EH (cell line): ENCODE measurements at places on chromosomes 7 and 10.

GRCh38 chr7:64869912-64870562 lies 33.0 kb upstream of the ZNF273 start:
- DNase-seq: no peak

GRCh38 chr7:27997188-27997707 lies 183.3 kb downstream of the JAZF1 start:
- no peak for DNase-seq

GRCh38 chr10:132111871-132112341 lies 46.2 kb downstream of the JAKMIP3 start:
- no peak for DNase-seq

GRCh38 chr7:101578552-101578951 lies 50.5 kb downstream of the MYL10 start:
- DNase-seq: peak; percentile 19

DNA sequence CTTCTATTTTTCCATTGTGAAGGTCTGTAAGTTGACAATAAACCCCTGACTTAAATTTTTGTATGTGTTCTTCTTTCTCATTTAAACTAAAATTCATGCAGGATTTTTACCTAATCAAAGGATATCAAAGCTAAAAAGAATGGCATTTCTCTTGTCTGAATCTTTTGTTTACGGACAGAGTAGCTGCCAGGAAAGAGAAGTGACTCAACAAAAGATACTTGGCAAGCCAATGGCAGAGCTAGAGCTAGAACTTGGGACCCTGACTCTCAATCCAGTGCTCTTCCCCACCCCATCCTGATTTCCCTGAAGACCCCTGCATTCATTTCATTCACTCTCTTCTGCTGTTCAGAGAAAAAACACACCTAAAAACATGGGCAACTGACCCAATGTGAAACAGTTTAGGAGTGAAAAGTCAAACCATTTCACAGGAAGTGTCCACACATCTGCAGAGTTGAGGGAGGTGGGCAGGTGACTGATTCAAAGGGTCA lies 40.2 kb upstream of the PDLIM1 start:
- DNase-seq: peak; percentile 21

GRCh38 chr7:91295576-91295975 lies 31.3 kb downstream of the FZD1 start:
- DNase-seq: no peak

DNA sequence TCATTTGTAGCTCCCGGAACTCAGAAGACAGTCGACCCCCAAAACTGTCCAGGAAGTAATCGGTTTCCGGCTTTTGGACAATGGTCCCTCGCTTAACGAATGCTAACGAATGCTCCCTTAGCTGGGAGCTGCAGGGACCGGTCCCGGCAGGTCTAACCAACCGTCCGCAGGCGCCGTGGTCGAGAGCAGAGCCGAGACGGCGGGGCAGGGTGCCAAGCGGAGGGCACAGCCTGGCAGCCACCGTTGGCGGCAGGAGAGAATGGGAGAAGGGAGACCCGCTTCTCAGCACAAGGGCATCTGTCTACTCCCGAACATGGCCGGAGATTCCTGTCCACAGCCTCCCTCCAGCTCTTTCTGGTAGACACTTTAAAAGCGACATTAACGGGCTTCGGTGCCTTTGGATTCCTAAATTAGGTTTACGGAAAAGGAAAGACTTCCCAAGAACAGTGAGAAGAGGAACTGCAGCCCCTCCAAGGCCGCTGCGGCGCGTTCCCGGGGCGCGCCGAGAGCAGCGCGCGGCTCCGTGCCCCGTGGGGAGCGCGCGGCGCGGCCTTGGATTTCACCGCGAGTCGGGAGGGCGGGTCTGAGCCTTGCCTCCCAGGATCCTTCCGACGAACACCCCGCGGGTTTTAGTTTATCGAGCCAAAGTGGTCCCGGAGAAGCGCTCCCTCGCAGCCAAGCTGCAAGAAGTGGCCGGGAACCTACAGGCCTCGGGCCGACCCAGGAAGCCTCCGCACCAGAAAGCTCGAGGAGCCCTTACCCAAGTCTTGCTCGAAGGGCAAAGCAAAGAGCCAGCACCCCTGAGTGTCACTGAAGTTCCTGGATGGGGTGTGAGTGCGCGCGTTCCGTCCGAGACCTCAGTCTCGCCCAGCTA lies 3.6 kb upstream of the TBX20 start:
- DNase-seq: no peak
